ENCODE measurements at places on chromosomes 13 and 19. TPM values are rescaled to one million over a fixed set of nuclear protein-coding genes. Genes with fewer than 3 reads are reported as not detected.

Gene TUBB4A
- not detected for total RNA-seq

Gene CYP2A6
- not detected for total RNA-seq

Gene KCNJ14
- 1.4 TPM for total RNA-seq

Gene MYO16
- 0.07 TPM for total RNA-seq

Gene CFD
- total RNA-seq = 0.40 TPM

Gene MYDGF
- total RNA-seq = 187 TPM

Gene FUT1
- 5.2 TPM for total RNA-seq

Gene CHST8
- not detected for total RNA-seq

Gene DNASE2
- total RNA-seq = 31.3 TPM

Gene ZSCAN4
- not detected for total RNA-seq

Gene ZNF577
- 3.2 TPM for total RNA-seq

Gene IZUMO2
- not detected for total RNA-seq

Gene TUBA3C
- total RNA-seq = not detected

Gene KIR3DL1
- total RNA-seq = not detected

Data from endothelial cell of umbilical vein (primary cell).